ENCODE measurements at places on chromosomes 11 and 22. TPM values are rescaled to one million over a fixed set of nuclear protein-coding genes. Genes with fewer than 3 reads are reported as not detected.

DNA sequence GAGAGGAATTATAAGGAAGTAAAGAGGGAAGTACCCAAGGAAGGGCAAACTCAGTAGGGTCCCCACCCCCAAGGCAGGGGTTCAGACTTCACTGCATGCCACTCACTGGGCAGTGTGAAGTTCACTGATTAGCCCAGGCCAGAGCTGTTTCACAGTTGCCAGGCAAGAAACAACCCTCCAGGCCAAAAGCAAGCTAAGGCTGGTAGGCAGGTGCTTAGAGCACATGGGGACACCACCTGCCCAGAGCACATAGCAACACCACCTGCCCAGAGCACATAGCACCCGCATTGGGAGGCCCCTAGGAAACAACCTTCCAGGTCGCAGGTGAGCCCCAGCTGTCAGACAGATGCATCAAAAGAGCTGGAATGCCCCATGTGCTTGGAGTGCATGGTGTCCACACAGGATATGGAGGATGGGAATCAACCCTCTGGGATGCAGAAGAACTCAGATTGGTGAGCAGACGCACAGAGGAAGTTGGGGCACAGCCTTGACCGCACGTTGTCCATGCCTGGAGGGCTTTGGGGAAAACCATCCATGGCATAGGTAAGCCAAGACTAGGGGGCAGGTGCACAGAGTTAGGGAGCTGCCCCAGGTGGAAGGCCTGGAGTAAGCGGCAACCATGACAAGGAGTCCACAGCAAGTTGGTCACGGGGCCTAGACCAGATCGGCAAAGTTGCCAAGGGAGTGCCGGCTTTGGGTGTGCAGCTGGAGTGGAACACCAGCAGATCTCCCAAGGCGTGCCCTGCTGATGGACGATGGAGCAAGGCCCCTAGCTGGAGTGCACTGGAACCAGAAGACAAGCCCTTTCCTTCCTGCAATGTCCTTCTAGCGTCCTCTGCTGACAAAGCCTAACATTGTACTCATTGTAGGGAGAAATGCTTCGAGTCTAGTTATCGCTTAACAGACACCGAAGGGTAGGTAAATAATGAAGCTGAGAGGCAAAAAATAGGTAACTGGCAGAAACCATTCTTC is 7.8 kb upstream of the TMEM216 start:
- no peaks in the 10 kb centered on the region for H3K27me3 ChIP-seq
- no peak overlapping the region for H3K27ac ChIP-seq
- H3K36me3 ChIP-seq, result peaks cover 3% of the 10 kb centered on the region
- DNase-seq, result no peak
- H3K4me3 ChIP-seq, result no peak overlapping the region

DNA sequence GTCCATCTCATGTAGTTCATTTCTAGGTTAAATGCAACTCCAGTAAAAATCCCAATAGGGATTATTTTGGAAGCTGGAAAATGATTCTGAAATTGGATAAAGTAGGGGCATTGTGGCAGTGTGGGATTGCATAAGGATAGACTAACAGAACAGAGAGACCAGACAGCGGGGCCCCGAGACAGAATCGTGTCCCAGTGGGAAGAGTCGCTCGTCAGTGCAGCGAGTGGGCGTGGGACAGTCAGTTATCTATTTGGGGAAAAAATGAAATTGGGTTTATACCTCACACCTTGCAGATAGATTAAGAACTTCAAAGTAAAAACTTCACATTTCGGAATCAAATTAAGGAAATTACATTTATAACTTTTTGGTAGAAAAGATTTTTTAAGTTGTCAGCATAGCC is 10.6 kb downstream of the SART1 start:
- H3K36me3 ChIP-seq, result peaks cover 20% of the 10 kb centered on the region
- peaks cover 6% of the 10 kb centered on the region for H3K4me1 ChIP-seq
- H3K27me3 ChIP-seq, result no peaks in the 10 kb centered on the region
- H3K4me3 ChIP-seq, result peak overlapping the region; percentile 9
- H3K27ac ChIP-seq, result no peak overlapping the region

GRCh38 chr11:46238078-46238966 is 39.1 kb upstream of the CREB3L1 start:
- H3K4me3 ChIP-seq, result peak overlapping the region; percentile 82
- no peaks in the 10 kb centered on the region for H3K36me3 ChIP-seq
- H3K4me1 ChIP-seq, result peaks cover 50% of the 10 kb centered on the region
- peak; percentile 46 for DNase-seq

GRCh38 chr11:46769636-46770221 is 50.7 kb downstream of the F2 start:
- peaks cover 18% of the 10 kb centered on the region for H3K36me3 ChIP-seq
- no peak overlapping the region for H3K4me3 ChIP-seq
- H3K27ac ChIP-seq, result no peak overlapping the region
- DNase-seq, result no peak
- H3K27me3 ChIP-seq, result no peaks in the 10 kb centered on the region

DNA sequence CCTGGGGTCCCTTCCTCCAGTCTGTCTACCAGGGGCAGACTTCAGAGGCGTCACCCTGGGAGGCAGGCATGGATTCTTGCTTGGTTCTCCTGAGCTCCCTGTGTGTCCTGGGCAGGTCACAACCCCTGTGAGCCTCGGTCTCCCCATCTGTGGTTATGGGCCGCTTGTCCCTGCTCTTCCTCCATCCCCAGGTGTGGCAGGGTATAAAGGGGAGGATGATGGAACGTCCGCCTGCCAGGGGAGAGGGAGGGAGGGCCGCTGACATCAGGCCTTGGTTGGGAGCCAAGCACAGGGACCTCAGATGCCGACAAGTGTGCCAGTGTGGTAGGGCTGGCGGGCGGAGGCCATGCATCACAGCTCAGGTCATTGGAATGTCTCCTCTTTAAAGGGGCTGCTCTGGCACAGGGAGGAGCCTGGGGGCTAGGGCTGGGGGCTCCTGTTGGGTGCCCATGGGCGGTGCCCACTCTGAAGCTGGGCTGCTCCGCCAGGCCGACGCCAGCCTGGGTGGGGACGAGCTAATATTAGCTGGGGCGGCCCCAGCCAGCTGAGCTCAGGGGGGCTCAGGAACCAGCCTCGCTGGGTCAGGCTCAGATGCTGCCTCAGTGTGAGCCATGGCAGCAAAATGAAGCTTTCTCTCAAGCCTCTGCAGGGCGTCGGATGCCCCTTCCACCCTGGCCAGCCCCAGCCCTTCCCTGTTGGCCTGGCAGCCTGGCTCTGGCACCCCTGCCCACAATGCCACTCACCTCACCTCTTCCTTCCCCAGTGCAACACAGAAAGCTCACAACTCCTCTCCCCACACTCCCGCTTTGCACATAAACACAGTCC is 12.8 kb downstream of the KCNC1 start:
- no peaks in the 10 kb centered on the region for H3K36me3 ChIP-seq
- H3K4me3 ChIP-seq, result no peak overlapping the region
- no peak for DNase-seq
- H3K27ac ChIP-seq, result peak overlapping the region; percentile 78

DNA sequence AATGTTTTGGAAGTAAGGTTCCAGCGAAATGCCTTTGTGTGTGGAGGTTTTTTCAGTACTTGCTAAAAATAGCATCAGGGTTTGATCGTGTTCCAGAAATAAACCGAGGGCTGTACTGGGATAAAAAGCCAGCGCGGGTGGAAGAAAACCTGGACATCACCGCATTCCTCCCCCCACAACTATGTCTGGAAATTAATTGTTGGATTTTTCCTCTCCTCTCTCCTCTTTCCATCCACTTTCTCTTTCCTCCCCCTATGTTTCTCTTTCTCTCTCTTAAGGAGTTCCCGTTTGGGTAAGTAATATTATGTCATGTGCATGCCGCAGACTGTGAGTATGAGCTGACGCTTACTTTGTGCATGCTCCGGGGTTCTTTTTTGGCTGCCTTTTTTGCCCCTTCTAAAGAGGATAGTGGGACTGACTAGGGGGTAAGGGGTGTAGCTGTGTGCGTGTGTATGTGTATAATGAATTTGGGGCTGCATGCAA is 104.2 kb upstream of the HSD17B12 start:
- peaks cover 92% of the 10 kb centered on the region for H3K27me3 ChIP-seq
- H3K4me3 ChIP-seq, result peak overlapping the region; percentile 96
- peaks cover 4% of the 10 kb centered on the region for H3K36me3 ChIP-seq
- DNase-seq, result no peak
- peaks cover 68% of the 10 kb centered on the region for H3K4me1 ChIP-seq

GRCh38 chr11:4891996-4892640 is 10.4 kb downstream of the OR51T1 start:
- no peak overlapping the region for H3K4me3 ChIP-seq
- H3K27ac ChIP-seq, result no peak overlapping the region
- H3K27me3 ChIP-seq, result no peaks in the 10 kb centered on the region
- DNase-seq, result no peak

DNA sequence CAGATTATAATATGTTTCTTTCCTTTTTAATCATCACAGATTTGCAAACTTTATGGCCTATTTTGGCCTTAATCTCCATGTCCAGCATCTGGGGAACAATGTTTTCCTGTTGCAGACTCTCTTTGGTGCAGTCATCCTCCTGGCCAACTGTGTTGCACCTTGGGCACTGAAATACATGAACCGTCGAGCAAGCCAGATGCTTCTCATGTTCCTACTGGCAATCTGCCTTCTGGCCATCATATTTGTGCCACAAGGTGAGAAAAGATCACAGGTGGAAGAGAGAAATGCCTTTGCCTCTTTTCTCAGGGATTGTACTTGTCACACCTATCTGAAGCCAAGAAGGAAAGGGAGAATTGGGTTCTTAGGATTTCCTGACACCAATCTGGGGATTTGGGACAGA is 36.9 kb downstream of the SLC22A9 start:
- no peak for DNase-seq
- peaks cover 4% of the 10 kb centered on the region for H3K4me1 ChIP-seq
- H3K36me3 ChIP-seq, result no peaks in the 10 kb centered on the region
- H3K4me3 ChIP-seq, result no peak overlapping the region

GRCh38 chr11:95556011-95556341 is 233.6 kb downstream of the FAM76B start:
- H3K27me3 ChIP-seq, result no peaks in the 10 kb centered on the region
- no peak overlapping the region for H3K27ac ChIP-seq
- peaks cover 25% of the 10 kb centered on the region for H3K4me1 ChIP-seq
- no peak for DNase-seq

- DNase-seq, result no peak
- peaks cover 9% of the 10 kb centered on the region for H3K27me3 ChIP-seq
- H3K4me1 ChIP-seq, result peaks cover 26% of the 10 kb centered on the region
- peak overlapping the region; percentile 95 for H3K4me3 ChIP-seq
- no peak overlapping the region for H3K27ac ChIP-seq
Observed at GRCh38 chr22:23068832-23069385, 1.4 kb upstream of the GNAZ start.

DNA sequence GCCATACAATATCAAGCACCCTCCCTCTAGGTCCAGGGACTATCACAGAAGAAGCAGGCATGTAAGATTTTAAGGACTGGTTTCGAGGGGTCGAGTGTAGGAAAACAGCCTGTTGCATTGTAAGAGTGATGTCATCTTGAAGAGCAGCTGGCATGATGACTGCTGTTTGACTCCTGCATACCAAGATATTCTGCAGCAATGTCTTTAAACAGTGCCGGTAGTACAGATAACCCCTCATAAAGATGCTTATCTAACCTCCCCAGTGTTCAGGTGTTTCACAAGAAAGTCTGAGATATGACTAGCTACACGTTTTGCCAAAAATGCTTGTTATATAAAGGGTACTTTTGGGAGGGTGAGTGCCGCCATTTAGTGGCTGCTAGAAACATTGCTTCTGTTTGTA is 12.0 kb downstream of the FAM111A start:
- no peaks in the 10 kb centered on the region for H3K27me3 ChIP-seq
- no peak overlapping the region for H3K4me3 ChIP-seq
- peaks cover 5% of the 10 kb centered on the region for H3K4me1 ChIP-seq
- no peak overlapping the region for H3K27ac ChIP-seq
- DNase-seq, result no peak

DNA sequence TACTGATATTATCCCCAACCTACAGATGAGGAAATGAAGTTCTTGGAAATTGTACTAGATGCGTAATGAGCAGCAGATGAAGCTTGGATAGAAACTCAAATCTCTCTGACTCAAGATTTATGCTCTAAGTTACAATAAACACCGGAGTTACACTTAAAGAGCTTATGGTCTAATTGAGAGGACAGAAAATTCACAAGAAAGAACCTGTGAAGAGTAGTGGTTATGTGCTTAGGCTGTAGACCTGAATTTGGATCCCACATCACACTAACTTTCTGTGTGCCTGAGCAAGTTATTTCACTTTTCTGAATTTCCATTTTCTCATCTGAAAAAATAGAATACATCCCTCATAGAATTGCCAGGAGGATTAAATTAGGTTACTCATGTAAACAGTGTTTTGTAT is 58.5 kb downstream of the FLI1 start:
- H3K27ac ChIP-seq, result no peak overlapping the region
- H3K4me3 ChIP-seq, result no peak overlapping the region
- peaks cover 4% of the 10 kb centered on the region for H3K4me1 ChIP-seq
- H3K36me3 ChIP-seq, result no peaks in the 10 kb centered on the region
- DNase-seq, result no peak

GRCh38 chr11:33893711-33894397 is 2.0 kb upstream of the LMO2 start:
- no peaks in the 10 kb centered on the region for H3K36me3 ChIP-seq
- H3K27me3 ChIP-seq, result no peaks in the 10 kb centered on the region
- no peak overlapping the region for H3K27ac ChIP-seq
- DNase-seq, result no peak
- no peak overlapping the region for H3K4me3 ChIP-seq

GRCh38 chr11:114273071-114273470 is 23.1 kb upstream of the NNMT start:
- no peaks in the 10 kb centered on the region for H3K36me3 ChIP-seq
- no peaks in the 10 kb centered on the region for H3K4me1 ChIP-seq
- DNase-seq, result no peak
- no peak overlapping the region for H3K4me3 ChIP-seq
- H3K27me3 ChIP-seq, result peaks cover 14% of the 10 kb centered on the region

- no peaks in the 10 kb centered on the region for H3K27me3 ChIP-seq
- peaks cover 4% of the 10 kb centered on the region for H3K4me1 ChIP-seq
- DNase-seq, result no peak
- no peaks in the 10 kb centered on the region for H3K36me3 ChIP-seq
- H3K4me3 ChIP-seq, result peak overlapping the region; percentile 49
Observed at GRCh38 chr22:50178871-50179869, 6.5 kb upstream of the TRABD start.

DNA sequence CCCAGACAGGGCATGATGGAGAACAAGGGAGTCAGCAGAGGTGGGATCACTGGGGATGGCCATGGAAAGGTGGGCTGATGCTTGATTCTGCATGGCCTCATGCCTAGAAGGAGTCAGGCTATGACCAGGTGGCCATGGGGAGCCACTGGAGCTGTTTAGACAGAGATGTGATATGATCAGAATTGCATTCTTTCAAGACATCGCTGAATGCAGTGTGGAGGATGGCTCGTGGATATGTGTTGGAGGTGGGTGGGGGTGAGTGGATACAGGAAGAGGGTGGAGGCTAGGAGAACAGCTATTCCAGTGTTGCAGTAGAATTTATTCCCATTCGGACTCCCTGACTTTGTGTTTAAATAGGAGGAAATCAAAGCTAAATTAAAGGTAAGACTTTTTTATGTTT is 841.1 kb downstream of the NTM start:
- H3K27ac ChIP-seq, result no peak overlapping the region
- H3K36me3 ChIP-seq, result peaks cover 8% of the 10 kb centered on the region
- peaks cover 7% of the 10 kb centered on the region for H3K4me1 ChIP-seq
- no peak overlapping the region for H3K4me3 ChIP-seq

The SCT gene
- not detected for total RNA-seq

The IFTAP gene
- 31.0 TPM for total RNA-seq

The WBP2NL gene
- not detected for total RNA-seq

The OR10A4 gene
- not detected for total RNA-seq

The MOGAT2 gene
- not detected for total RNA-seq

The VSIG10L2 gene
- total RNA-seq, result not detected

The OR2D2 gene
- total RNA-seq, result 0.44 TPM
